Stimulated activated CD8-positive, alpha-beta memory T cell treated with anti-CD3 and anti-CD28 coated beads, Interleukin-12 subunit alpha, Interleukin-12 subunit beta, amount 100 ng/mL, for 4 hours (primary cell): ENCODE measurements at places on chromosomes 1 and 21.

GRCh38 chr1:36411674-36412648 is 14.3 kb upstream of the LSM10 start:
- DNase-seq: no peak

- DNase-seq: no peak
These were observed 1.0 kb downstream of the TP53BP2 start for GRCh38 chr1:223844787-223845036.

GRCh38 chr1:202952818-202953217 is 5.3 kb downstream of the ADIPOR1 start:
- DNase-seq: no peak

- no peak for DNase-seq
These were observed 19.8 kb downstream of the LMO4 start for GRCh38 chr1:87348341-87349019.

- no peak for DNase-seq
These were observed 509.6 kb upstream of the CXADR start for GRCh38 chr21:17003258-17003615.

DNA sequence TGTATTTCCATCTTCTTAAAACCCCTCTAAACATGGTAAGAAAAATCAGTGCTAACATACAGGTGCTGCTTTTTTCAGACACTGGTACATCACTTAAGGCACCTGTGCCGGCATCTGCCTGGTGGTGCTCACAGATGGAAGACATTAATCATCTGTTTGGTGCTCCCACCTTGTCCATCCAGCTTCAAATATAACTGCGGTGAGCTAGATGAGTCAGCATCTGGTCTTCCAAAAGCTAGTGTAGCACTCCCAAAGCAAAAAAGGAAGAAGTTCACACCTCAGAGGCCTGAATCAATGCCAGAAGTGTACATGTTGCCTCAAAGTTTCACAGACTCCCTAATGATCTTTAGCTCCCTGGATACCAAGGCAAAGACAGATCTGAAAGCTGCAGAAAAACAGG is 44.4 kb downstream of the TM2D1 start:
- DNase-seq: no peak

- no peak for DNase-seq
These were observed 98.2 kb downstream of the EPHB2 start for GRCh38 chr1:22808676-22809483.

- DNase-seq: no peak
These were observed 2.4 kb upstream of the SIM2 start for GRCh38 chr21:36696390-36697059.

GRCh38 chr1:169138866-169139670 is 32.6 kb downstream of the ATP1B1 start:
- no peak for DNase-seq

DNA sequence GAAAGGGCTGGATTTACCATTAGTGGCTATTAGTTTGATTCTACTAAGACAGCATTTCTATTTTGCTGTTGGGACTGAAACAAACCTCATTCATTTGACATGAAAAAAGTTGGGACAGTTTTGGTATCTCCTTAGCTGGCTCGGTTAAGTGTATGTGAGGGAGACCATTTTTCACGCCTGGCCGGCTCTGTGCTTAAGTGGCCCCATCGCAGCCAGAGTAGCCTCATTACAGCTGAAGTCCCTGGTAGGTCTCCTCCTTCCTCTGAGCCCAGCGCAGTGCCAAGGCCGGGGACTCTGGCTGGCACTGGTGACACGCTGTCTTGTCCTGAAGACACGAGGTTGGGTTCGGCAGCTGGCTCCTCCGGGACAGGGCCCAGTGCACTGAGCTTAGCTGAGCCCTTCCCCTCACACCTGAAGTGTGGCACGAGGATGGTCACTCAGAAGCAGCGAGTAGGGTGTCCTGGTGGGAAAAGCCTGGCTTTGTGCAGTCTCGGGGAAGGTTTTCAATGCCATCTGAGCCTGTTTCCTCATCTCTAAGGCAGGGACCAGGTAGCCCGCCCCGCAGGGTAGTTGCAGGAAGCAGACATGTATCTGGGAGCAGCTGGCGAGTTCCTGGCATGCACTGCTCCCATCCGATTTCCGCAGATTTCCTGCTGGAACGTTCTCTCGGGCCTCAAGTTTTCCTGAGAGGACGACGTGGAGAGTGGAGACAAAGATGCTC is 196.5 kb downstream of the DYRK1A start:
- no peak for DNase-seq

GRCh38 chr21:28068455-28069358 is 924.0 kb downstream of the LTN1 start:
- no peak for DNase-seq

- DNase-seq: no peak
These were observed 58.2 kb downstream of the CD34 start for GRCh38 chr1:207852576-207853371.

DNA sequence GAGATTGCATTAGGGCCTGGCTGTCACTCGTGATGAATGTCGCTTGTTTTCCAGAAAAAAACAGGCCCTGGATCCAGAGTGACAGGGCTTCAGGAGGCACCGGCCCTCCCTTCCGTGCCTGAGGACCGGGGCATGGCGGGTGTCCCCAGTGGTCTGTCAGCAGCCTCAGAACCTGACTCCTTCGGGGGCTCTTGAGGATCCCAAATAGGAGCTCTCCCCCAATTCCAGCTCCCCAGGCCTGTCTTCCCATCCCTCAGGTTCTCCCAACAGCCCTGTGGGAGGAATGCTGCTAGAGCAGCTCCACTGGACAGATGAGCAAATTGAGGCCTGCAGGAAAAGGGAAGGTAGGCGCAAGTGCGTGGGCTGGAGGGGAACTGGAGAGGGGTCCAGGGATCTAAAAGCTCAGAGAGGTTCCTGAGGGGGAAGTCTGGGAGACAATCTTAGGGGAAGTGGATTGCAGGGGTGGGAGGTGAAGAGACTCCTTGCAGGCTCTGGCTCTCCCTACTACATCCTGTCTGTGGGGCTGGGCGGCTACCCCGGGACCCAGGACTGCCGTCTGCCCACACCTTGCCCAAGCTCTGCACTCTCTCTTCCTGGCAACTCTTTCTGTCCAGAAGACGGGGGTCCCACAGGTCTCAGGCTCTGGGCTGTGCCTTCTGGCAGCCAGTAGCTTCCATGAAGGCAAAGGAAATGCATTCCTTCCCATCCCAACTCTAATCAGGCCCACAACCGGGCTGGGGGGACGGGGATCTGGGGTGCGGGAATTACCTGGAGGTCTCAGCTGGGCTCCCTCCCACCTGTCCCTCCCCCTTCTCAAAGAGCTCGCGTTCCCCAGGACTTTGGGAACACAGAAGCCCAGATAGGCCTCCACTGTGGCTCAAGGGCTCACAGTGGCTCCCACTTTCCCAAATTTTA is 105.7 kb upstream of the CASZ1 start:
- no peak for DNase-seq

GRCh38 chr1:204872262-204872881 is 1.7 kb downstream of the NFASC start:
- no peak for DNase-seq

DNA sequence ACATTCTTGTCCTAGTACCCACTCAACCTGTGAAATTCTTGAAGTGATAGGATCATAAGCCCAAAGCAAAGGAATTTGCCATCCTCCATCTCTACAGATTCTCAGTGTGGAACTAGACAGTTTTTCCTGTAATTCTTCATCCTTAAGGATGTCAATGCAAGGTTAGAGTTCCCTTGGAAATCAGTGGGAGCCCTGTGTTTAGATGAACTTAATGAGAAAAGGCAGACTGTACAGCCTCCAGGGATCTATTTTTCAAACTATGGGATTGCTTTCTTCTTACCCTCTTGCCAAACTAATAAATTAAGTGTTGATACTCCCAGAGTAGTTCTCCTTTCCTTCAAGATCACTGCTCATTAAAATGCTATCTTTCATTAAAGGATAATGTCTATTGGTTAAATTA is 78.1 kb upstream of the OLFM3 start:
- DNase-seq: no peak

DNA sequence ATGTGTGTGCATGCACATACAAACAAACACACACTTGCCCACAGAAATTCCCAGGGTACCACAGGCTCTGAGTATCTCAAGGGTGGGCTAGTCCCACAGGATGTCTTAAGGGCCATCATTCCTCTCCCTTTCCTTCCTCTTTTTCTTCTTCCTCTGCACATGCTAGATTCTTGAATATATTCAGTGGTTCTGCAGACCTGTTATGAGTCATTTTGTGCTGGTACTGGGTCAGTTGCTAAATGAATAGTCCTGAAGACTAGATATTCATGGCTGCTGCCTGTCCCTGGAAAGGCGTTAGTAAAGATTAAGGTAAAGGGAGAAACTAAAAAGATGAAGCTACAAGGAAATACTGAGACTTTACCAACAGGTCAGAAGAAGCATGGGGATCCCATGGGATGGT is 256.7 kb upstream of the KIAA0040 start:
- no peak for DNase-seq
